Progenitor cell of endocrine pancreas (in vitro differentiated cells): ENCODE measurements at places on chromosomes 3 and 15.

DNA sequence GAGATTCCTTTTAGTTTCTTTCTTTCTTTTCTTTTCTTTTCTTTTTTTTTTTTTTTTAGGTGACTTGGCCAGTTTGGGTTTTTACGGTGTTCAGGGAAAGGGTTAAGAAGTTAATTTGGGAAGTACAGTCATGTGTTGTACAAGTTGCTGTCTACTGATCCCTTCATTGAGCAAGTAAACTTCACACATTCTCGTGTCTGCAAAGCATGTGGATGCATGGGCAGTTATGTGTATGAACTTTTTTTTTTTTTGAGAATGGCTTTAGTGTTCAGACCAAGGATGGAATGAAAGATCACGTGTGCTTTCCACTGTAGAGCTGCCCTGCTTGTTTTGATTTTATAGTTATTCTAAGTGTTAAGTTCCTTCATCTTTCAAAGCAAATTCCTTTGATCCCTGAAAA is 132.3 kb downstream of the PGPEP1L start:
- no peak for DNase-seq

GRCh38 chr15:50613600-50613999 is 67.1 kb upstream of the USP50 start:
- no peak for DNase-seq

- no peak for DNase-seq
Observed at GRCh38 chr15:68629519-68630210, 50.9 kb downstream of the CORO2B start.

DNA sequence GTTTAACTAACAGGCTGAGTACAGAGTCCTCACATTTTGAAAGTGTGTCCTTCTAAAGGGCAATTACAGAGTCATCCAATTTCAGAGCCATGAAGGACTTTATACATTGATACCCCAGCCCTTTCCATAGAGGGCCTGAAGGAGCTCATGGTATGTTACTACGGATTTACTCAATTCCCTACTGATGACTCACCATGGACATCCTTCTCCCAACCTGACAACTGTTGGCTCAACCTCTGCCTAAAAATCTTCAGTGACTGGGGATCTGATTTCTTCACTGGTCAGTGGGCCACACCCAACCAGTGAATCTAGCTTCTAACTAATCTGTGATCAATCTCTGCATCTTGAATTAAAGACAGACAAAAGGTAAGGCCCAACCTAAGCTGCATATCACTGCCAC is 963.4 kb upstream of the CFAP20DC start:
- DNase-seq = no peak

DNA sequence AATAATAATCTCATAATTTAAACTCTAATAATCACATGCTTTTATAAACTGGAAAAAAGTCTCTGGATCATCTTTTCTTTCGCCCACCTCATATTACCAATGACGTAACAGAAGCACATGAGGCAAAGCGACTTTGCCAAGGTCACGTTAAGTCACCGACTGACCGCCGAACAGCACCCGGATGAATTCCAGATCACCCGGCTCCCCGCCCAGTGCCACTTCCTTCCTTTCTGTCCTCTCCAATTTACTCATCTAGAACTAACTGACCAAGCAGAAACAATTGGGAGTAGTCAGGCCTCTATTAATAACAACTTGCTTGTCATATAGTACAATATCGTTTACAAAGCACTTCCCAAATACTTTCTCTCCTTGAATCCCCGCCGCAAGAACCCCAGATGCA is 21.1 kb downstream of the FGF12 start:
- no peak for DNase-seq
